Panc1 (cell line): ENCODE measurements at places on chromosomes 3 and 15.

DNA sequence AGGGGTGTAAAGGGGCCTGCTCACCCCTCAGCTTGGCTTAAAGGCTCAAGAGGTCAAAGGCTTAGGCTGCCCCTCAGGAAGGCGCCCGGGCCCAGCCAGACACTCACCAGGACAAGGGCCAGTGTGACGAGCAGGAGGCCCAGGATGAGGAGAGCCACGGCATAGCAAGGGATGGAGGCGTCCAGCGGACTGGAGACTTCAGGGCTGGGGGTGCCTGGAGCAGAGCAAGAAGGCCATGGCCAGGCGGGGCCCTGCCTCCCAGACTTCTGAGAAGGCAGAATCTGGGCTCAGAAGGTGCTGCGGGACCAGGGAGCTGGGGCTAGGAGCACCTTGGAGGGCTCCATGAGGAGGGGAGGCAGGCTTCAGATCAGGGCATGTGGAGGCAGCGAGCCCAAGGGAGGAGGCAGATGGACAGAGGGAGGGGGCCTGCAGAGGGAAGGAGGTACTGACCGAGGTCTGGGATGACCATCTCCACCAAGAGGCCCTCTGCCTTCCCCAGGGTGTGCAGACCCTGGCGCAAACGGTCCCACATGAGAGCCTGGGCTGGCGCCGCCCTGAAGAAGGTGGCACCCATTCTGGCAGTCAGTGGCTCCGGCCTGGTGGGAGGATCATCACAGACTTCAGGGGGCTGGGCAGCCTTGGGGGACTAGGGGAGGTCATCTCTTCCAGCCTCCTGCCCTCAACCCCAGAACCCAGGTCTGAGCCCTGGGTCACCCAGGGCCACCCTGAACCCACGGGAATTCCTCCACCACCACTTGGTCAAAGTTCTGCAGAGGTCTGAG, 24.5 kb downstream of the C15orf39 start:
- no peak for DNase-seq

- DNase-seq: no peak
Measured at GRCh38 chr3:137099364-137100219, 141.8 kb downstream of the IL20RB start.

DNA sequence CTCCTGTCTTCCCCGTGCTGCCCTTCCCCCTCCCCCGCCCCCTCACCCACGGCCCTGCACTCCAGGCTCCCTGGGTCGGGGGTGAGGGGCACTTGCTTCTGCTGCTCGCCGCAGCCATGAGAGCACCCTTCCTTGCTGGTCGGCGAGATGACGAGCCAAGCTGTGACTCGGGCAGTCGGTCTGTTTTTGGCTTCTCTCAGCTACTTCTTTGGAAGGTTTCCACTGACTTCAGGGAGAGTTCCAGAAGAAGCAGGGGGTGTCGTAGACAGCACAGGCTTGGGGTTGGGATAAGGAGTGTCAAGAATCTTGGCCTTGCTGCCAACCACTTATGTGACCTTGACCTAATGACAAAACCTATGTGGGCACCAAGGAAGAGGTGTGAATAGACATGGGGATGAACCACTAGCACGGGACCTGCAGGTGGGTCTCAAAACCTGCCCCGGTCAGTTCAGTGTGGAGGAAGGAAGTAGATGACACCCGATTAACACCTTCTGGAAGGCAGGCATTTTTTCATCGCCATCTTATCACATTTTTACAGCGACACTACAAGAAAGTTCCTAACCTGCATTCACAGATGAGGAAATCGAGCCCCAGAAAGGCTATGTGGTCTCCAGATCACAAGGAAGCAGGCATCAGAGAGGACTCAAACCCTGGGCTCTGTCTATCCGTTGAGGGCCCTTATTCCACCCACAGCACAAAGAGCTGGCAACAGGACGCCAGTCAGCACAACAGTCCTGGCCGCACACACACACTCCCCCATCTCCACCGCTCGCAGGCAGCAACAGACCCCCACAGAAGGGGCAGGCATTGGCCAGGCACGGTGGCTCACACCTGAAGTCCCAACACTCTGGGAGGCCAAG, 120.9 kb downstream of the LIPC start:
- no peak for DNase-seq

DNA sequence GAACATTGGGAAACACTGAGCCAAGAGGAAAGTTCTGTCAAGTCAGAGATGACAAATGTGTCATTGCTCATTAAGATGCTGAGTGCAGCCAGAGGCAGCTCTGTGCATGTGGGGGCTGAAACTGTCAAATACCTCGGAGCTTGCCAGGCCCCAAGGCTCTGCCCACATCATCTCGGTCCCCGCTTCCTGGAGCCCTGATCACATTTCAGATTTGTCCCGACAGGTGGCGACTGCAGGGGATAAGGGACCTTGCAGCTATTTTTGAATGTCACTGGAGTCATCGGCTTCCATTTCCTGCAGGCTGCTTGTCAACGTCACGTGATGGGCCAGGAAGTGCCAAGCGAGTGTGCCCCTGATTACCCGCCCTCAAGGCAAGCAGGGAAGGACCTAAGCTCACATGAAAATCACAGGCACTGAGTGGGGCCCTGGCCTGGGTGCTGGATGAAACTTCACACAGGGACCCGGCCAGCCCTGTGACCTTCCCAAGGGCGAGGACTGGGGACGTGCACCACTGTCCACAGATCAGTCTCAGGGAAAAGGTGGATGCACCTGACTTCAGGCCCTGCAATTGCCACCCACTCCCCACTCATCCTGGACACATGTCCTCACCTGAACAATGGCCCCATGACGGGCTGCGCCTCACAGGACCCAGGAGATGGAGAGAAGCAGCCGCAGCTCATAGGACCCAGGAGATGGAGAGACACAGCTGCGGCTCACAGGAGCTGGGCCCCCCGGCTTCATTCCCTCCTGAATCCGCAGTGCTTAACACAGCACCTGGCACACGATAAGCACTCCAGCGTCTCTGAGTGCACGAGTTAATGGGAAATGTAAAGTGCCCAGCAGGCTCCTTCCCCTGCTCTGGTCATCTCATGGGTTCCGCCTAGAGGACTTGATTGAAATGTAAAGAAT, 73.4 kb downstream of the NUP210 start:
- DNase-seq: no peak

- peak; percentile 25 for DNase-seq
Measured at GRCh38 chr3:112568642-112569041, 6.8 kb downstream of the SLC35A5 start.

DNA sequence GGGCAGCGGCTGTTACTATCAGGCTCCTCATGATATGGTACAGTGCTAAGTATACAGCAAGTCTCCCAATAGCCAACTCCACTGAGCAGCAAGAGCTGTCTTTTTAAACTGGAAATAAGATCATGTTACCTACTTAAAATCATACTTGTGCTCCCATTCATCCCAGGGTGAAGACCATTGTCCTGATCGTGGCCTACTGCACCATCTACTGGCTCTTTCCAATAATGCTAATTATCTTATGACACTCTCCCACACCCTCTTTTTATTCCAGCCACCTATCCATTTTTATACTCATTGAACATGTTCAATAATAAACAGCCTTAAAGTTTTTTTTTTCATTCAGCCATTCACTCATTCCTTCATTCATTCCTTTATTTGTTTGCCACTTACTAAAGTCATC, 117.7 kb downstream of the GBE1 start:
- no peak for DNase-seq

- DNase-seq: no peak
Measured at GRCh38 chr3:151276687-151277042, 1.7 kb downstream of the P2RY14 start.

DNA sequence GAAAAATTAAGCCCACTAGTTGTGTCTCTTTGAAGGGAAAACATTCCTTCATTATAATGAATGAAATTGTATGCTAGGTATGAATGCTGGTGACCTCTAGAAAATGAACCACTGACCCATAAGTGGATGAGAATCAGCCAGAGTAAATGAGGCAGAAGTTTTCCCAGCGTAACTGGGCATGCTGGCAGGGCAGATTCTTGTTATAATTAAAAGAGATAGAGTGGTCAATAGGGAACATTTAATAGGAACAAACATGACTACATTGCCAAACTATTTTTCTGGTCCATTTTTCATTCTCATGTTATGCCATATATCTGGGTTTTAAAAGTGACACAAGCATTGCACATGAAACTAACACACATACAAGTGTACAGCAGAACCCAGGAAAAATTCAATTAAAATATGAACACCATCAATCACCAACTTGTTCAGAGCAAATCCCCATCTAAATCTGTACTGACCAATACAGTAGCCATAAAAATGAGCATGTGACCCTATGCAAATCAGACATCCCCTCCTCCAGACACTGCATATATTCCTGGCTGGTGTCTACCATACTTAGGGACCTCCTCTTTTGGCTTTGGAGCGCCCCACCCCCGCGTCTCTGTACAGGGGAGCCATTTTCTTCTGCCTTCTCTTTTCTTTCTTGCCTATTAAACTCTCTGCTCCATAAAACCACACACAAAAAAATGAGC, 4.0 kb downstream of the CLRN1 start:
- DNase-seq: no peak

DNA sequence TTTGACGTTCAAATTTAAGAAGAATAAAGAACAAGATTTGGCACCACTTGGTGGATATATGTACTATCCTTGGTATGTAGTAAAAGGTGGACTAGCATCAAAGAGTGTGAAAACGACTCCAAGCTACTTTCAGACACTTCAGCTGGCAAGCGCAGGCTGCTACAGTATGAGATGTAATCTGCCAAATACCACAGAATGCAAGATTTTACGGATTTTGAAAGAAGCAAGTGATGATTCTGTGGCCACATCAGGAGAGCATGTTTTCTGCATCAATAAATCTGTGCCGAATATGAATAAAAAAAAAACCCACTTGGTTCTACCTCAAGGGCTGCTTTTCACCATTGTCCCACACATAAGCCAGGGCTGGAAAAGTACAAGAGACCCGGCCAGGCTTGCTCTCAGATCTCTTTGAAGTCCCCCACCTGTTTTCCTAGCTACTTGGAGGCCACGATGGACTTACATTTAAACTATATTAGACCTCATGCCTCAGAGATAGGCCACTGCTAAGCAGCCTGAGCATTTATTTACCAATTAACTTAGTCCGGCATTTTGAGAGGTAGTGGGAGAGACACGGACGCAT, 37.4 kb downstream of the MYO1E start:
- DNase-seq: no peak

DNA sequence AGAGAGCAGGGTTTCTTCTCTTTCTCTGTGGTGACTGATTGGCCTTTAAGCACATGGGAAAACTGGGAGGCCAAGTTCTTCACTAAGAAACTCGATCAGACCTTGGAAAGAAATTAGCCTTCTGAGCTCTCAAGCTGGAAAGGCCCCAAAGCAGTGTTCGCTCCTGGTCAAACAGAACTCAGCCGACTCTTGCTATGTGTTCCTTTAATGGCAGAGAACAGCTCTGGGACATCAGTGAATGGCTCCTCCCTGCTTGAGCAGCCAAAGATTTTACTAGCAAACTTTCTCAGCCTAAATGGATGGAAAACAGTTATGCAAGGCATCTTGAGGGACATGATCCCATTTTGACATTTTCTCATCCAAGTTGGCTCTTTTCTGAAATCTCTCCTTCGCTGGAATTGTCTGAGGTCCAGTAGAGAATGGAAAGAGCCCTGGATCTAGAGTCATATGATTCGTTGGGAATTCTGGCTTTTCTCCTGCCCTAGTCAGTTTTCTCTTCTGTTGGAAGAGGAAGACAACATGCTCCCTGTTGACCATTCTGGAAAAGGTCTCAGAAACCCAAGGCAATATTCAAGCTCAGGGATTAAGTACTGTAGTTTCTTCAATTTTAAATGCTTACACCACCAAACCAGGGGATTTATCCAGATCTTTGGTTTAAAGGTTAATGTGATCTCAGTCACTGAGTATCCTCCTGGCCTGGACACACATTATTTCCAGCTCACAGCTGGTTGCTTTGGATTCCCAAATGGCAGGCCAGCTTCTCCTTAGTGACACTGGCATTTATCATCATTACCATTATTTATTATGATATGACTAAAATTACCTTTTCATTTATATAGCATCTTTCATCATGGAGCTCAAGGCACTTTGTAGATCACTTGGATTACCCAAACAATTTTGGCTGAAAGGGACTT, 319.6 kb downstream of the AGBL1 start:
- no peak for DNase-seq

GRCh38 chr3:164687211-164687610, 391.1 kb downstream of the SI start:
- no peak for DNase-seq

- no peak for DNase-seq
Measured at GRCh38 chr3:8746780-8747345, 13.3 kb downstream of the CAV3 start.

- no peak for DNase-seq
Measured at GRCh38 chr15:66802025-66803001, 100.3 kb downstream of the SMAD6 start.

DNA sequence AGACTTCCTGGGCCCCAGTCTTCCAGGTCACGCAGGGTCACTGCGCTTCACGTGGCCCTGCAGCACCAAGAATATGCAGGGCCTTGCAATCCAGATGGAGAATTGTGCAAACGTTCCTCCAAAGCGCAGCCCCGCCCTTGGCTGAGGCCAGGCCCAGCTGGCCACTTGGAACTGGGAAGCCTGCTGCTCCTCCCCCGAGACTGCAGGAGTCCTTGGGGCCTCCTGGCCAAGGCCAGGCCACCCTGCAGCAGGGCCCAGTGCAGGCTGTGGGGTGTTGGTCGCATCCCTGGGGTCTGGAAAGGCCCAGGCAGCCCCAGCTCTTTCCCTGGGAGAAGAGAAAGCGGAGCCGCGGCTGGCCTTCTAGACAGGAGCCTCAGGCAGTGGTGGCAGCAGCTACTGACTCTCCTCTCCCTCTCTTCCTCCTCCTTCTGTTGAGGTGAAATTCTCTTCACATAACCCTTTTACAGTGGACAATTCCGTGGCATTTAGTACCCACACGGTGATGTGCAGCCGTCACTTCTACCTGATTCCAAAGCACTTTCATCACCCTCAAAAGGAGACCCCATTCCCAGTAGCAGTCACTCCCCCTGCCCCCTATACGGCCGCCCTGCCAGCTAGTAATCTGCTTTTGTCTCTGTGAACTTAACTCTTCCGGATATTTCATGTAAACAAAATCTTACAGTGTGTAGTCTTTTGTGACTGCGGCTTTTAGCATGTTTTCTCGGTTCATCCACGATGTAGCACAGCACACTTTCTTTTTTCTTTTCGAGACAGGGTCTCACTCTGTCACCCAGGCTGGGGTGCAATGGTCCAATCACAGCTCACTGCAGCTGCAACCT, 103.9 kb downstream of the TMEM266 start:
- DNase-seq: no peak

GRCh38 chr3:40187945-40188344, 121.6 kb upstream of the EIF1B start:
- DNase-seq: no peak

DNA sequence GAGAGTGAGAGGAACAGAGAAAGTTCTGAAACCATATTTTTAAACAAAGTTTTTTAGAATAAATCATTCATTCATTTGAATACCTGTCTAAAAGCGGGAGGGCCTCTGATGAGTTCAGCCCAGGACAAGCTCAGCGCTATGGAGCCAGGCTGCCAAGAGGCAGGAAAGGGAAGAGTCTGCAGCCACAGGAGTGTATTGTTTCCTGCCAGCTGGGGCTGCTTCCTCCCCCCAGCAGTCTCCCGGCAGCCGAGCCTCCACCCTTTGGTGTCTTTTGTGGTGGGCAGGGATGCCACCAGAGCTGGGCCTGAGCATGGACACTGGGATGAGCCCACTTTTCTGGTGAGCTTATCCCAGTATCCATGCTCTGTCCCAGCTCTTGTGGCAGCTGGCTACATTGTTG, 199.5 kb upstream of the TPRG1 start:
- DNase-seq: no peak

GRCh38 chr3:145719114-145719513, 441.9 kb downstream of the PLOD2 start:
- no peak for DNase-seq
